ENCODE measurements at places on chromosomes 7 and 10.

- no peak for DNase-seq
Observed at GRCh38 chr10:112967200-112967599, 17.2 kb downstream of the TCF7L2 start.

DNA sequence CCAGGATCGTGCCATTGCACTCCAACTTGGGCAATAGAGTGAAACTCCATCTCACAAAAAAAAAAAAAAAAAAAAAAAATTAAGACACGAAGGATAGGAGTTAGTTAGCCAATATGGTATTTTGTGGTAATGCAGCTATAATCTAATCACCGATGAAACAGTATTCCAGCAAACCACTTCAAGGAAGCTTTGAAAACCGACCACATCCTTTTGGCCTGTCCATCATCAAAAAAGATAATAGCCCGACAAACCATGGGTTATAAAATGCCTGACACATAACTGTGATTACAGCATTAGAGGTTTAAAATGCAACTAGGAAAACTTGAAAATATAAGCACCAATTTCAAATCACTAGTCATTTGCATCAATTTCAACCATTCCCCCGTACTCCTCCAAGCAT lies 728.6 kb upstream of the C7orf33 start:
- DNase-seq, result no peak

DNA sequence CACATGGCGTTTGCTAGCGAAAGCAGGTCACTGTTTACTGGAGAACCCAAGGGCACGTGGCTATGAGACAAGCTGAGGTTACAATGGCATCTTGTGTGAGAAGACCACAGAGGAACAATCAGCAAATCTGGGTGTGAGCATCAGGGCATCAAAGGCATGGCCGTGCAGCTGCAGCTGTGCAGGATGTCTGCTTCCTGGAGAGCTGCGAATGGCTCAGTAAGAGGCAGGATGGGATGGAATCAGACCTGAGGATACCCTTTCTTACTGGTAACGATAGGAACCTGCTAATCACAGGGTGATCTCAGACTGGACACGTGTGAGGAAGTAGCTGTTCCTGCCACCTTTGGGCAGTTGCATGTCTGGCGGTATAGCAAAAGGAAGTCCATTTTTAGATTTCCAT lies 119.5 kb downstream of the RNF216 start:
- DNase-seq, result no peak

DNA sequence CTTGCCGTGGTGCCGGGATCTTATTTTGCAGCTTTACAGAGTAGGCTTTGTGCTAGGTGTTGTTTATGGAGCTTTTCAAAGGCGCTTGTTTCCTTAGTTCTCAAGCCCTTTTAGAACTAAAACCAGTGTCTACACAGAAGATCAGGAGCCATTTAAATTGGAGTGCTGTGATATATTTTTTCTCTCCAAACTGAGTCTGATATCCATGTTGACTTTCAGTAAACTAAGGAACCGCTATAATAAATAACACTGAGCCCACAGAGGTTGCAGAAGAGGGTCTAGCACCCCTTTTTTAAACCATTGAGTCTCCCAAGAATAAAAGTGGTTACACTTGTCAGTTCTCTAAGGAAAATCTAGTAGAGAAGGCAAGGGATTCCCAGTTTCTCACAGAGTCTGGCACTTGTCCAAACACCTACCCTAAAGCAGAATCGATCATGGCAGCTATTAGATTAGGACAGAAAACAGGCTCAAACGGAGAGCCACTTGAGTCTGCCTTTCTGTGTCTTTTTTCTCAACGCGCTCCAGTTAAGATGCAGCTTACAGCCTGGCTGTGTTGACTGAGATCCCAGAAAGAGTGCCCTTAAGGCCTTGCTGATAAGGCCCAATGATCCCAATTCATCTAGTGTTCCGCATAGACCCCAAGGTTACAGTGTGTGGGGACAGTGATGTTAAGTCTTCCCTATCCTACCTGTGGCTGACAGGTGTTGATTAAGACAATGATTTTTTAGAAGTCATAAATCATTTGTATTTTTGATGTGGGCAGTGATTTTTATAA lies 804 bp downstream of the TMEM106B start:
- no peak for DNase-seq

DNA sequence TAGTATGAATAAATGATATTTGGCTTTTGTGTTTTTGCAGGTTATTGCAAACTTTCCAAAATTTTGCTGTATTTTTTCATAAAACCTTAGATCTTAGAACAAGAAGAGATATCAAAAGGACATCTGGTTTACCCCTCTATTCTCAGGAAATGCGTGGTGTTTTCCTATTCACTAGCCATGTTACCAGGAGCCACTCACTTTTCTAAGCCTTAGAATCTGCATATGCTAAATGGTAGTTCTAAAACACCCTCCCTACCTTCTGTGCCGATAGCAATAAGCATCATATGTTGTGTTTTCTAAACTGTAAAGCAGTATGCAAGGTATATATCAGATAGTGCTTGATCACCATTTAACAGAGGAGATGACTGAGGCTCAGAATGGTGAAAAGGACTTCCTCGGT lies 715.0 kb upstream of the CELF2 start:
- no peak for DNase-seq

- no peak for DNase-seq
Observed at GRCh38 chr10:94631077-94631875, 52.3 kb upstream of the CYP2C18 start.

DNA sequence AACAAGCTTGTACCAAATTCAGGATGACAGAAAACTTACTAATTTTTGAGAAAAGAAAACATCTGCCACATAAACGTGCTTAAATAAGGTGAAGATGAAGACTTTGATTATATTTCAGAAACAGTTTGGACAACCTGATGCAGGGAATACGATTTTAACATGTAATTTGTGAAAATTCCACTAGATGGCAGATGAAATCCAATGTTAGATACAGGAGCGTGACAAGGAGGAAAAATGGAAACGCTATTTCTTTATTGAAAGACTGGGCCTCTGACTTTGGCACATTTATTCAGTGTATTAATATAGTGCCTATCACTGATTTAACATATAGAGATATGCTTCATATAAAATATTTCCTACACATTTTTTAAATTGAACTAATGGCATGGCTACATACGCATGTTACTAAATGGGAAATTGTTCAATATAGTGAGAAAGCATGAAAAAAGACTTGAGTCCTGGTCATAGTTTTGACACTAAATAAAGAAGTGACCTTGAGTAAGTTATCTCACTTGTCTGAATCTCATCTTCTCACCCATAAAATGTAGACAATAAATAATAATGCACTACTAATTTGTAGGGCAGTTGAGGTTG lies 60.7 kb downstream of the CD36 start:
- DNase-seq, result no peak

DNA sequence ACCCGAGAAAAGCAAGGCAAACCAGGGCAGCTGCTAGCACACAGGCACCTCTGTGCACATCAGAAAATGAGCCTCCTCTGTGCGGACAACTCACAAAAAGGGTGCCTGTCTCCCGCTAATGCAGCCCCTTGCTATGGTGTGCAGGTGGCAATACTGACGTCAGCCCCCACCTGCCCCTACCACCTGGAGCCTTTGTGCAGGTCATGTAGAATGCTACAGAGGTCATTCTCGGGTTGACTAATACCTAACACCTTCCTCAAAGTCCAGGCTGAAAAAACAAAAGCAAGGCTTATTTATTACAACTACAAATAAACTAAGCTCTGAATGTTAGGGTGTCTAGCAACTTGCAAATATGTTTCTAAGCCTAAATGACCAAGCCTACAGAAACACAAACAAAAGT lies 13.9 kb downstream of the PIP4K2A start:
- no peak for DNase-seq

DNA sequence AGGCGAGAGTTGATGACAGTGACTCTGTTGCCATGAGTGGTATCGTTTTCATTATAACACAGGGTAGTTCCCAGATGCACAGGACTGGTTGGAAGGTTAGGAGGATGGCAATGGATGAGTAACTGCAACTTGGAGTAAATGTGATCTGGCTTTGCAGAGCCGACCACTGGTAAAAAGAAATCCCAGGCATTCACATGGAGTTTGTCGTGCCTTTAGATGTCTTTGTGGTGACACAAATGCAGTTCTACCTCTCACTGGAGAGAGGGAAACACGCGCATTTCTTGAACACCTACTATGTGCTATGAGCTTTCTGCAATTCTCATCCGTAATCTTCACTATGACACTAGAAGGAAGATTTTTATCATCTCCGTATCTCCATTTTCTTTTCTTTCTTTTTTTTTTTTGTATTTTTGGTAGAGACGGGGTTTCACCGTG lies 1.7 kb upstream of the MNX1 start:
- DNase-seq, result no peak

- no peak for DNase-seq
Observed at GRCh38 chr7:129213828-129214227, 11.0 kb upstream of the AHCYL2 start.

DNA sequence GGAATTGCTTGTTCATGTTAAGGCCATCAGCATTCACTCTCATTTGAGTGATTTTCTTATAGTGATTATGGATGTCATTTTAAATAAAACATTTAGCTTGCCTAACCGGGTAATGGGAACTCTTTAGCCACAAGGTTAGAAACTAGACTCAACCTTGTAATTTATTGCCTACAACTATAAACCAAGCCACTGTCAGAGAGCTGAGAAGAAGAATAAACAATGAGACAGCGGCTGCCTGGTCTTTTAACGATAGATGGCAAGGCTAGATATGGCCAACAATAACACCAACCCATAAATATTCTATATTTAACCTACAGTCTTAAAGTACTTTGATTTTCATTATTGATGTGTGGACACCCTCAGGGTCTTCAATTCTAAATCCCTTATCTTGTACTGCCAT lies 27.8 kb upstream of the INHBA start:
- no peak for DNase-seq

DNA sequence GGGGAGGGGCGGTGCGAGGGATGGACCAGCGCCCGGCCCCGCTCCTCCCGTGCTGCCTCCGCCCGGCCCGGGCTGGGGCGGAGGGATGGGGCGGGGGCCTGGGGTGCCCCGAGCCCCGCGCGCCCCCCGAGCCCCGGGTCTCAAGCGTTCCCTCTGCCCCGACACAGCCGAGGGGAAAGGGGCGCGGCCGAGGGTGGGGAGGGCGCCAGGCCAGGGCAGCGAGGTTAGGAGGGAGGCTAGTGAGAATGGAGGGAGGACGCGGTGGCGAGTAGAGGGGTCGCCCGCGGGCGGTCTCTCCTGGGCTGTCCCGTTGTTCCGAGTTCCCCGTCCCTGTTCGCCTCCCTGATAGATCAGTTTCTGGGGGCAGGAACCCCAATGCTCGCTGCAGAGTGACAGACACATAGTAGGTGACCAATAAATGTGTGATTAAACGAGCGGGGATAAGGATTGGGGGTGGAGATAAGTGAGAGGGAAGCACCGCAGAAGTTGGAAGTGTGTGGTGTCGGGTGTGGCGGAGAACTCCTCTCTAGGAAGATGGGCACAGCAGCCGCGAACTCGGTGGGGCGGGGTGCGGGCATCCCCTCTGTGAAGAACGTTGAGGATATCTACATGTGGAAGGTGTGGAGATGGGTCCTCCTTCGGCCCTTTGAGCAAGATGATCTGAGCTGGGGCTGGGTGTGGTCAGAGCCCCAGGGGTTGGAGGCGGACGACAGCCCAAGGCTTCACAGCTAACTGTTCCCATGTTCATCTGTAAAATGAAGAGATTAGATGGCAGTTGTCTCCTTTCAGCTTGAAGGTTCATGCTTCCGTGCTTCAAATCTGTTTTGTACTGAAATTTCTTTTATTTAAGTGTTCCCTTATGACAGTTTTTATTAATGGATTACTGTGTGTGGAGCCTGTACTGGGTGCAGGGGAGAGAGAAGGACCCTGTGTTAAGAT lies 580 bp downstream of the ZNF775 start:
- no peak for DNase-seq

DNA sequence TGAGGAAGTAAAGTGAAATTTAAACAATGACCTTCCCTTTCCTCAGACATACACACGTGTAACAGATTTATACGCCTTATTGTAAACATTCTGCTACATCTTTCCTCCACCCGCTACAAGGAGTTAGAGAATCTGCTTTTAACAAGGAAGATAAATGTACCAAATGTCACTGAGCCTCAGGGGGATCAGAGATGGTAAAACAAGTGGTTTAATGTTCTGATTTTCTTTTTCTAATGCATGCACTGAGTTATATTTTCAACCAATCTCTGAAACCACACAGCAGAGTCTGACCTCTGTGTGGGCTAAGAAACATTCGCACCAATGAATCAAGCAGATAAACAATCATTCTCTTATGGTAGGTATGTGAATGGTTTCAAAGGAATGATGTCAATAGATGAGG lies 599.5 kb downstream of the ARL4A start:
- no peak for DNase-seq

DNA sequence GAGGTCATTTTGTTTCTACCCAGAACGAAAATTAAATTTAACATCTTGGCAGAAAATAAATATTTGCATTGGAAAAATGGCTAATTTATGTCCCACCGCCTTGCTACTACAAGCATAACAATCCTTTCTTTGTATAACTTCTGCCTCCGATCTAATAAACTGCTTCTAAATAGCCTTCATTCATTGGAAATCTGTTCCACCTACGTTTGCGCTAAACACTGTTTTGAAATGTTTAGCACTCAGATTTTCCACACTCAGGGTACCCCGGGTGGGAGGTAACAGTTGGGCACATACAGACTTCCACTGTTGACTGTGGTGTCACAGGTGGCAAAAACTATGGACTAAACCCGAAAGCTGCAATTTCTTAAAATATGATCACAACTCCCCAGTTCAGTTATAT lies 96.4 kb downstream of the FGFR2 start:
- no peak for DNase-seq

DNA sequence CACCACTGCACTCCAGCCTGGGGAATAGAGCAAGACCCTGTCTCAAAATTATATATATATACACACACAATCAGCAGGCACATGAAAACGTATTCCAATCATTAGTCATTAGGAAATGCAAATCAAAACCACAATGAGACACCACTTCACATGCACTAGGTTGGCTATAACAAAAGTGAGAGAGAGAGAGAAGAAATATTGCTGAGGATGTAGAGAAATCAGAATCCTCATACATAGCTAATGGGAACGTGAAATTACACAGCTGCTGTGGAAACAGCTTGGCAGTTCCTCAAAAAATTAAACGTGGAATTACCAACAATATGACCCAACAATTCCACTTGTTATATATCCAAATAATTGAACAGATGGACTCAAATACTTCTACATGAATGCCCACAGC lies 43.3 kb upstream of the CNNM1 start:
- no peak for DNase-seq

DNA sequence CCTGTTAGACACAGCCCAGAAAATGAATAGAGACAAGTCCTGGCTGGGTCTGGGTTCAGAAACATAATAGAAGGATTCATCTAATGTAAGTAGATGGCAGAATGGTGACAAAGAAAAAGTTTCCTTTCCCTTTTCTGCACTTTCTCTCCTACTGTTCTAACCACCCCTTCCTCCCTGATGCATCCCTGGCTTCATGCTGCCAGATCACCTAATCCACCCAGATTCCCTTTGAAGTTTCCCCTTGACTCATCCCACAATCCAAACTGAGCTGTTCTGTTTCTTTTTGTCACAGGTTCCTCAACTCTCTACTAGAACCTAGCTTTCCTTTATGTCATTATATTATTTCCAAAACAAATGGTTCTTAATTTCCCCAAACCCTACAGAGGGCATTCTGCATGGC lies 1.1 kb upstream of the MACC1 start:
- DNase-seq, result no peak

- no peak for DNase-seq
Observed at GRCh38 chr10:71188201-71188600, 24.2 kb upstream of the UNC5B start.
